ENCODE measurements at places on chromosomes 4 and X.

DNA sequence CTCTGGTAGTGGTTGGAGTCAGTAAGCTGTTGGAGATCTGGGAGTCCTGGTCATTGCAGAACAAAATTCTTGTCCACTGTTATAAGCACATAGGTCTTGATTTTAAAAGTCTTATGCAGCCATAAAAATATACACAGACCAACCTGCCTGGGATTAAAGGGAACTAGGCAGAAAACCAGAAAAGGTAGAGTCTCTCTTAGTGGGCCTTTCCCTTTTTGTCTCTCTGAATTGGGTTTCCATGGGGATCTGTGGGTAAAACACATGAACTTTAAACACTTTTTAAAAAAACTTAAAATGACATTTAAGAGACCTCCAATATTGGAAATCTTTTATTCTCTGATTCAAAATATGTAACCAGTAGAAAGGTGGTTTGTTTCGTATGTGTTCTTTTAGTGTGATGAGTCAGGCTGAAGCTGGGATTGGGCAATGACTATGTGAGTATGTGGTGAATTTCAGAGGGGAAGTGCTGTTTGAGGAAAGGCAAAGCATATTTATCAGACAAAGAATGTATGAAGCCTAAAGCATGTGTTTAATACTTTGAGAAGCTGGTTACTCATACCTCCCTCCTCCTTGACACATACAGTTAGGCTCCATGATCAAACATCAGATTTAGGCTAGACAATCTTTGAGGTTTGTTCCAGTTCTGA, 29.6 kb downstream of the SLC16A2 start:
- no peak for DNase-seq

GRCh38 chr4:94933799-94934198, 176.0 kb downstream of the BMPR1B start:
- DNase-seq, result no peak

GRCh38 chrX:10134921-10135320, 21.9 kb upstream of the CLCN4 start:
- no peak for DNase-seq

GRCh38 chr4:135434936-135435335, 1233.3 kb upstream of the PABPC4L start:
- DNase-seq, result no peak

DNA sequence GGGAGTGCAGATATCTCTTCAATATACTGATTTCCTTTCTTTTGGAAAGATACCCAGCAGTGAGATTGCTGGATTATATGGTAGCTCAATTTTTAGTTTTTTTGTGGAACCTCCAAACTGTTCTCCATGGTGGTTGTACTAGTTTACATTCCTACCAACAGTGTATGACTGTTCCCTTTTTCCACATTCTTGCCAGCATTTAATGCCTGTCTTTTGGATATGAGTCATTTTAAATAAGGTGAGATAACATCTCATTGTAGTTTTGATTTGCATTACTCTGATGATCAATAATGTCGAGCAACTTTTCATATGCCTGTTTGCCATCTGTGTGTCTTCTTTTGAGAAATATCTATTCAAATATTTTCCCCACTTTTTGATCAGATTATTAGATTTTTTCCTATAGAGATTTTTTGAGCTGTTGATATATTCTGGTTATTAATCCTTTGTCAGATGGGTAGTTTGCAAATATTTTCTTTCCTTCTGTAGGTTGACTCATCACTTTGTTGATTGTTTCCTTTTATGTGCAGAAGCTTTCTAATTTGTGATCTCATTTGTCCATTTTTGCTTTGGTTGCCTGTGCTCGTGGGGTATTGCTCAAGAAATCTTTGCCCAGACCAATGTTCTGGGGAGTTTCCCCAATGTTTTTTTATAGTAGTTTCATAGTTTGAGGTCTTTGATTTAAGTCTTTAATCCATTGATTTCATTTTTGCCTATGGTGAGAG, 552.7 kb downstream of the ZNF674 start:
- DNase-seq, result no peak

GRCh38 chr4:152265149-152265621, 270.7 kb downstream of the FBXW7 start:
- no peak for DNase-seq

DNA sequence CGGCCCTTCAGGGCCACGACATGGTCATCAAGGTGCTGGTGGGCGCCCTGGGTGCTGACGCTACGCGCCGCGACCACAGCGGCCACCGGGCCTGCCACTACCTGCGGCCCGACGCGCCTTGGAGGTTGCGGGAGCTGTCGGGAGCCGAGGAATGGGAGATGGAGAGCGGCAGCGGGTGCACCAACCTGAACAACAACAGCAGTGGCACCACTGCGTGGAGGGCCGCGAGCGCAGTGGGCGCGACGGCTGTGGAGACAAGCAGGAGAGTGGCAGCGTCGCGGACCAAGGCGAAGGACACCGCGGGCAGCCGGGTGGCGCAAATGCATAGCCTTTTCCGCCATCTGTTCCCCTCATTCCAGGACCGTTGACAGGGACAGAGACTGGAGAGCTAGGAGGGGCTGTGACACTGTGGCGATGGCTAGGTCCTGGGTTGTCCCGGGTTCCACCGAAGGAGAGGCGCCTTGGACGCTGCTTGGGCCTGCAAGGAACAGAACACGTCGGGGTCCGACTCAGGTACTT, 919 bp downstream of the SOWAHD start:
- no peak for DNase-seq

DNA sequence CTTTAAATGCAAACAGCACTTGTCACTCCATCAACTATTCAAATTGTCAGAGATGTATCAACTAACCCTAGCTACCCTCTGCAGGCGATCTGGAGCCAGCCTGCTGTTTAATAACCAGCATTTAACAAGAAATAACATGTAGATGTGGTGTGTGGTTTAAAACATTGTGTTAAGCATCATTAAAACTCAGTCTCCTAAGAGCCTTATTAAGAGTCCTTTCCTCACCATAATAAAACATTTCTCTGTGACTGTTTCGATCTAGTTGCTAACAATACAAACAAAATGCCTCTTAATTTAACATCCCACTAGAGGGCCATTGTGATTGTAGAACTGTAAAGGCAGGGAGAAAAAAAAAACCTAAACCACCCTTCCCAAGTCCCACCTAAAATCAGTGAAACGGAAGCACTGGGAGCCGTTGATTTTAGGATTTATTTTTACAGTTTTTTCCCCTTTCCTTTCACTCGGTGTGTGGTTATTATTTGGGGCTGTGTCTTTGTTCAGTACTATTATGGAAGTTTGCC, 708.6 kb downstream of the C4orf33 start:
- no peak for DNase-seq

- no peak for DNase-seq
These were observed 98.9 kb downstream of the BCOR start for GRCh38 chrX:39998636-39999406.

DNA sequence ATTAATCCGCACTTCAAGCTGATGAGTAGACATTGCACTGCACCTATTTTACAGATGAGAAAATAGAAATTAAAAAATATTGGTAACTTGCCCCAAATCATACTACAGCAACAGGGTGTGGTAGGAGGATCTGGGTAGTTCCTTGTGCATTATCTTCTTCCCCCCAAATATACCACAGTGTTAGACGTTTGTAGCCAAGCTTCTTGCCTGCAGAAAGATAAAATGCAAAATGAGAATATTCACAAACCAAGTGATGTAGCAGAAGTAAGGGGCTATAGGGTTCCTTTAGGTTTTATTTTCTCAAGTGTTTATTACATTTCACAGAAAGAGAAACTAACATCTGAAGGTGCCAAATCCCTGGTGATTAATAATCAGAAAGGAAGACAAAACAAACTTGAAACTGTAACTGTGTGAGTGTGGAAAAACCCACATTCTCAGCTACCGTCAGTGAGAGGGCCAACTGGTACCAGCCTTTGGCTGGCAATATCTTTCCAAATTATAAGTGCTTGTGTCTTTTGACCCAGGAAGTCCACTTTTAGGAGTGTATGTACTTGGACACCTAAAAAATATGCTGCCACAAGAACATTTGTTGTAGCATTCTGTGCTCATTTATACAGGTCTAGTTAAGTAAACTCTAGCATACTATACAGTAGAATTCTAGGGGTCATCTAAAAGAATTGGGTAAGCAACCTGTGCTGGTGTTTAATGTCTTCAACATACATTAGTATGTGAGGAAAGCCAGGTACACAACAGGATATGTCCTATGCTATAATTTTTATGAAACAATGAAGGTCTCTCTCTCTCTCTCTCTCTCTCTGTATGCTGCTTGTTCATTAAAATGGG, 6.7 kb upstream of the CD38 start:
- DNase-seq, result no peak

- DNase-seq, result no peak
These were observed 154.0 kb downstream of the TMEM47 start for GRCh38 chrX:34503119-34503518.
